D721Med (cell line): ENCODE measurements at places on chromosomes 2 and 18.

DNA sequence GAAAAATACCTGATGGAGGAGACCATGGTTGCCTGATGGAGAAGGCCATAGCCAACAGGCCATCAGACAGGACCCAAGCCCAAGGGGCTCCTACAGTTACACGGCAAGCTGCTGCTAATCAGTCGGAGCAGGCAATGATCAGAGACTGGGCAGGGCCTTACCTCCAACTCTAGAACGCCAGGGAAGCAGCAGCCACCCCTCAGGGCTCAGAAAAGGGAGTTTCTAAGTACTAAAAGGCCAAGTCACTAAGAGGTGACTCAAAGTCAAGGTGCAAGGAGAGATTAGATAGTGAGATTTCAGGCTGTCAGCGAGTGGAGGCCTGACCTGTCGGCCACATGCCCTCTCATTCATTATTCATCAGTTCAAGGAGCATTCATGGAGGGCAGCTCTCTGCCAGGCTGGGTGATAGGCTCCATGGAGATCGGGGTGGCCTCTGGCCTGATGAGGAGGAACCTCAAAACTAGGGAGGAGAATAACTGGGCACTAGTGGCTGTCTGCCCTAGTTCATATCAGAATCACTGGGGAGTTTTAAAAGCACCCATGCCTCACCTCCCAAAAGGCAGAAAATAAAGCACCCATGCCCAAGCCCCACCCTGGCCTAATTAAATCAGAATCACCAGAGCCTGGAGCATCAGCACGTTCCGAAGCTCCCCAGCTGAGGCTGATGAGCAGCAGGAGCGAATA is 3.6 kb downstream of the VIL1 start:
- no peak for DNase-seq

- no peak for DNase-seq
Measured at GRCh38 chr2:161448431-161448830, 32.3 kb downstream of the TBR1 start.

GRCh38 chr2:222569826-222570225 is 86.1 kb downstream of the FARSB start:
- DNase-seq, result no peak

DNA sequence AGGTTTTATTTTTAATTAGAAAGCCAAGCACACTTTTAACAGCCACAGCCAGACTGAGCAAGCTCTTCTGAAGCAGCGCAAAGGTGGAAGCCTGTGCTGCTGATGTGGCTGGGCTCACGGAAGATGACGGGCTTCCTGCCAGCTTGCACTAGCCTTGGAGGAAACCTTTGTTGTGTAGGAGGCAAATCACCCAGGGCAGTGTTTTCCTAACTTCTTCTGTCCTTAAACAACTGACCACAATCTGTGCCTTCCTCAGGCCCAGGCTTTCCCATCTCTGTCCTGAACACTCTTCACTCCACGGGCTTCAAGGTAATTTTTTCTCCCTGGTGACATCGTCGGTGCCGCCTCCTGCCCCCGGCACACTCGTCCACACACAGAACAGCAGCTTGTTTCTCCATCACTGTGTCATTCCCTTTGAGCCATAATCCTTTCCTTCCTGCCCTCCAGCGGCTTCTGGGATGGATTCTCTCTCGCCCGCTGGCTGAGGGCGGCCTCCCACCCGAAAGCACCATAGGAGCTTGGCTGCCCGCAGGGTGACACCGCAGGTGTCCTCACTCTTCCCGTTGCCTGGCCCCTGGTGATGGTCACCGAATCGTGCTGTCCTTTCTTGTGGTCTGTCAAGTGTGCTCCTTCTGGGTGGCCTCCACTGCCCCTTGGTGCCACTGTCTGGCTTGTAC is 31.1 kb upstream of the INHBB start:
- DNase-seq, result no peak

DNA sequence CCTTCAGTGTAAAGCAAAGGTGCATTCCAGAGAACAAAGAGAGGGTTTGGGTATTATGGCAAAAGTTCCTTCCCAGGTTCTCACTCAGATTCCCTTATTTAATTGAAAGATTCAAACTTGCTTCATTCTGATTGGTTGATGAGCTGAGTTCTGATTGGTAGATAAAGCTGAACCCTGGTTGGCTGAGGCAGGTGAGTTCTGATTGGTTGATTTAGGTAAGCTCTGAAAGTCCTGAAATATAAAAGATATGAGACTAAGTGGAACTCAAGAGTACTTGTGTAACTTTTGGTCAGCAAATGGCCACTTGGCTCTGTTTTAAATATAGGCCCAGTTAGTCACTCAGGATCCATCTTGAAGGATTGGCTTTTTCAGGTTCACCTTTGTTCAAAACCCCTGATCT is 99.8 kb upstream of the FBXO11 start:
- DNase-seq, result no peak

DNA sequence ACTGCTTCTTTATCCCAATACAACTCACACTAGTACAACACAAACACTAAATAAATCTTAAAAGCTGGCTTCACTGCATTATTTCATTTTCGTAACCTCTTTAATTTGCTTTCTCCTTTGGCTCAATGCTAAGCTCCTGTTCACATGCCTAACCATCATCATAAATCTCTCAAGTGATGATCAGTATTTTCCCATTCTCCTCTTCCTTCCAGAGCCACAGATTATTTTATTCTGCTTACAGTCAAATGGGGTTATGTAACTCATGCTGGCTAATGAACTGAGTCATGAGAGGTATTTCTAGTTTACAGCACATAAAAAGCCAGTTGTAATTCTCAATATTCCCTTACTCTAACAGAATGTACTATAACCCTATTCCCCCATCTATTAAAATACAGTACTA is 350.4 kb upstream of the ZC3H15 start:
- DNase-seq, result no peak

- DNase-seq, result no peak
Measured at GRCh38 chr2:100963026-100963375, 39.1 kb upstream of the RPL31 start.

GRCh38 chr2:182318466-182319220 is 108.2 kb downstream of the PDE1A start:
- DNase-seq, result no peak

- no peak for DNase-seq
Measured at GRCh38 chr2:10947005-10947440, 35.3 kb downstream of the KCNF1 start.

DNA sequence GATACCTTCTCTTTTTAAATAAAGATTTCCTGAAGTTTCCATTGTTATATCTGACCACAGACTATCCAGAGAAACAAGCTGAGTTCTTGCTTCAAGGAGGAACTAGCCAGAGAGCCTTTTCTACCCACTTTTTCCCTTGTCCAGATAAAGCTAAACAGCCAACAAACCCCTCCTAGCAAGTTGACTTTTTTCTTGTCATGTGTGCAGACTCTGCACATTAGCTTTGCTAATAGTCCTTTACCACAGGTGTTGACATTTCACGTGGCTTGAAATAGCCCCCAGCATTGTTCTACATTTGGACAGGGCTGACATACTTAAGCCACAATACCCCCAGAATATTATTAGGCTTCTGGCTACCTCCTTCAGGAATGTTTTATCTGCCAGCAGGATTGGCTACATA is 40.7 kb downstream of the PCBP1 start:
- no peak for DNase-seq

- DNase-seq, result no peak
Measured at GRCh38 chr2:9230051-9230802, 23.6 kb downstream of the ASAP2 start.

GRCh38 chr2:178449700-178450523 is 1.1 kb downstream of the PRKRA start:
- DNase-seq, result no peak

DNA sequence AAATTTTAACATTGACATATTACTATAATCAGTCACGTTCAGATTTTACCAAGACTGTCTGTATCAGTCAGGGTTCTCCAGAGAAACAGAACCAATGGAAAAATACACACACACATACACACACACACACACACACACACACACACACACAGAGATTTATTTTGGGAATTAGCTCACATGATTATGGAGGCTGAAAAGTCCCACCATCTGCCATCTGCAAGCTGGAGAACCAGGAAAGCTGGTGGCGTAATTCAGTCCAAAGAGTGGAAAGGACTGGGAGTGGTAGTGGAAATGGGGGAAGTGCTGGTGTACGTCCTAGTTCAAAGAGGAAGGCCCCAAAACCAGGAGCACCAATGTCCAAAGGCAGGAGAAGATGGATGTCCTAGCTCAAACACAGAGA is 166.4 kb downstream of the AKAIN1 start:
- no peak for DNase-seq

- DNase-seq, result no peak
Measured at GRCh38 chr2:167579826-167580225, 667.6 kb downstream of the STK39 start.

- DNase-seq, result no peak
Measured at GRCh38 chr2:231361701-231362554, 33.6 kb upstream of the B3GNT7 start.

GRCh38 chr2:234494361-234495250 is 2.3 kb downstream of the ARL4C start:
- no peak for DNase-seq

DNA sequence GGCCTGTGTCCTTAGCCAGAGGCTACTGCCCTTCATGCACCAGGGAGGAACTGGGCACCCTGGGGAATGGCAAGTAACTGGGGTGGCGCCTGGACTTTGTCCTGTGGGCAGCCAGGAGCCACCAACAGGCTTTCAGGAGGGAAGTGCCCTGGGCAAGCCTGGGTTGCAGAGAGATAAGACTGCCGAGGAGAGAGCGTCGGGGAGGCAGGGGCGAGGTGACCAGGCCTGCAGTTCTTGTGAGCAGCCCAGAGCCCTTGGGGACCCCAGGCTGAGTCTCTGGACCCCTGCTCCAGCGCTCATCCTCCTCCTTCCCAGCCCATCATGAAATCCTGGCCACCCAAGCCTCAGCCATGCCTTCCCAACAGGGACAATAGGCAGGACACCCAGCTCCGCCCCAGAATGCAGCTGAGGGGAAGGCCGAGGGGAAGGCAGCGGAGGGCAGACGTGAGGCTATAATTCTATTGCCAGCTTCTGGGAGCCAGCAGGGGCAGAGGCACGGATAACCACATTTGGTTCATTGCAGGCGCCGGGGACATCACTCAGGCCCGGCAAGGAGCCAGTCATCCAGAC is 25.1 kb downstream of the ADRA2B start:
- DNase-seq, result no peak

GRCh38 chr2:1140389-1141003 is 189.8 kb downstream of the SNTG2 start:
- DNase-seq, result no peak

- DNase-seq, result no peak
Measured at GRCh38 chr2:48984922-48985321, 169.4 kb downstream of the FSHR start.

DNA sequence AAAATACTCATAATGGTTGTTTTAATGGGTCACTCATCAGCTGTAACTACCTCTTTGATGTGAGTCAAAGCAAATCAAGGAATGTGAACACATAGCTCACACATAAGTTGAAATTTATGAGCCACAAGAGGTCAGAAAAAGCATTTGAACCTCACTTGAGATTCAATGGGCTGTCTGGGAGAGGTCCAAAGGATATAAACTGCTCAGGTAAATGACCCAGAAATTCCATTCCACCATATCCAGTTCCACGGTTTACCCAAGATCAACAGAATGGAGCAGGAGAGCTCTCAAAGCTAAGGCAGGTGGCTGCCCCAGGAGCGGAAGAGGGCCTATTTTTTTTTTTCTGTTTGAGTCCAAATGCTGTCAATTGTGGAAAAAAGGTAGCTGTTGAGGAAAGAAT is 464.1 kb downstream of the TNS1 start:
- DNase-seq, result no peak

- no peak for DNase-seq
Measured at GRCh38 chr2:130154773-130155765, 10.2 kb upstream of the CCDC74B start.

DNA sequence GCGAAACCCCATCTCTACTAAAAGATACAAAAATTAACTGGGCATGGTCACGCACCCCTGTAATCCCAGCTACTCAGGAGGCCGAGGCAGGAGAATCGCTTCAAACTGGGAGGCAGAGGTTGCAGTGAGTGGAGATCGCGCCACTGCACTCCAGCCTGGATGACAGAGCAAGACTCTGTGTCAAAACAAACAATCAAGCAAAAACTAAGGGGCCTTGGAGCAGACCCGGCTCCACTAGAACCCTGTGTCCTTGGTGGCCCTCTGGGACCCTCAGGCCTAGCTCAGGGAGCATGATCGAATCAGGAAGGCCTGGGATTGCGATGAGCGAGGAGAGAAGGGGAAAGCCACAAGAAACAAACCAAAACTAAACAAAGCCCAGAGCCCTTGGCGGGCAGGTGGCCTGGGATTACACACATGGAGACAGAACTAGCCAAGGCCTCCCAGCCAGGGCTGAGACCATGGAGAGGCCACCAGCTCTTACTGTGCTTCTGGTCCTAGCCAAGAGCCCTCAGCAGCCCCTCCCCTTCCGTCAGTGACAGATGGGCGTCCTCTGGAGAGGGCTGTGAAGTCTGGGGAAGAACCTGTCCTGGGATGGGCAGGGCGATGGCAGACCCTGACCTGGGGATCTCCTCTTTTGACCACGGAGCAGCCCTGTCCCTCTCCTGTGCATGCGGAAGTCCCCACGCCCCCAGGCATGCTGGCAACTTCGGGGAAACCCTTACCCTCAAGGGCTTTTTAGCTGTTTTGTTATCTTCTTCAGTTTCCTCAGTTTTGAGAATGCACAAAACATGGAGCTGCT is 27.4 kb upstream of the CATIP start:
- DNase-seq, result no peak

DNA sequence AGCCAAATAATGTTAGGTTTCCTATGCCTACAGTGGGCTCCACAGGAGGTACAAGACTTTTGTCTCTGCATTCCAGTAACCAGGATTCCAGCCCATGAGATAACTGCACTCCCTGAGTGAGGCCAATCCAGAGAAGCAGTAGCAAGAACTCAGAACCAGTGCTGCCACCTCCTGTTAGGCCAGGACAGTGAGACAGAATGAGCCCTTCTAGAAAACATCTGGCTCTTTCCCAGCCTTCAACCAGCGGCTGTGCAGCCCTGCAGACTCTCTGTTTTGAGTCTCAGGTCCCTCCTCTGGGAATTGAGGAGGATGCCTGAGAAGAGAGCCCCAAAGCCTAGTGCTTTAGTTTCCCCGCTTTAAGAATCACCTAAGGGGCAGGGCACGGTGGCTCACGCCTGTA is 44.2 kb downstream of the ARID5A start:
- no peak for DNase-seq

DNA sequence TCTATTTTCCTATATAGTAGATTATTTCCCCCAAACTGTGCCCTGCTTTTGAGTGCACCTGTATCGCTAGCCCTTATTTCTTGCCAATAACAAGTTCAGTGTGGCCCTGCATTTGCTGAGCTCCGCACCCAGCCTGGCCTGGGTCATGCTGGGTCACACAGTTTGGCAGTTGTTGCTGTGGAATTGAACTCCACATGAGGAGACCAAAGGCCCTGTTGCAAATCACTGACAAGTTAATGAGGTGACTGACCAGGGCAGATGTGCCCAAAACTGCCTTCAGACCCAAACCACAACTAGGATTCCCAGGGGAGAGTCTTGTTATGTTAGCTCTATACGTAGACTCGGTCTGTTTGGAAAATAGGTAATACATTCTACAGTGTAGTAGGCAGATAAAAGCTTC is 31.0 kb downstream of the COL4A4 start:
- DNase-seq, result no peak

DNA sequence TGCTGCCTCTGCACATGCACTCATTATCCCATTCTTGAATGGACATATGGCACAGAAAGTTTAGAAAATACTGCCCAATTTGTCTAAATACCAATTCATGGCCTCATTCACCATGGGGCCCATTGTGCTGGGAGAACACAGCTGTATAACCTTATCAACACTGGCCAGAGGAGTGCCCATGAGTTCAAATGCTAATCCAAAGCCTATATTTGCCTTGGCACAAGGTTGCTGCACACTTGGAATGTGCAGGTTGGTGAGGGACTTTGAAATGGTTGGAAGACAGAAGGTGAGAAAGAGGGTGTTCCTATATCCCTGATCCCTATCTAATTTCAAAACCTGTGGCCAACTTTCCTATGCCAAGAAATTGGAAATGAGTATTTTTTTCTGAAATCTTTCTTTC is 693.9 kb upstream of the ID2 start:
- no peak for DNase-seq
